ENCODE measurements at places on chromosomes 11 and 22.

DNA sequence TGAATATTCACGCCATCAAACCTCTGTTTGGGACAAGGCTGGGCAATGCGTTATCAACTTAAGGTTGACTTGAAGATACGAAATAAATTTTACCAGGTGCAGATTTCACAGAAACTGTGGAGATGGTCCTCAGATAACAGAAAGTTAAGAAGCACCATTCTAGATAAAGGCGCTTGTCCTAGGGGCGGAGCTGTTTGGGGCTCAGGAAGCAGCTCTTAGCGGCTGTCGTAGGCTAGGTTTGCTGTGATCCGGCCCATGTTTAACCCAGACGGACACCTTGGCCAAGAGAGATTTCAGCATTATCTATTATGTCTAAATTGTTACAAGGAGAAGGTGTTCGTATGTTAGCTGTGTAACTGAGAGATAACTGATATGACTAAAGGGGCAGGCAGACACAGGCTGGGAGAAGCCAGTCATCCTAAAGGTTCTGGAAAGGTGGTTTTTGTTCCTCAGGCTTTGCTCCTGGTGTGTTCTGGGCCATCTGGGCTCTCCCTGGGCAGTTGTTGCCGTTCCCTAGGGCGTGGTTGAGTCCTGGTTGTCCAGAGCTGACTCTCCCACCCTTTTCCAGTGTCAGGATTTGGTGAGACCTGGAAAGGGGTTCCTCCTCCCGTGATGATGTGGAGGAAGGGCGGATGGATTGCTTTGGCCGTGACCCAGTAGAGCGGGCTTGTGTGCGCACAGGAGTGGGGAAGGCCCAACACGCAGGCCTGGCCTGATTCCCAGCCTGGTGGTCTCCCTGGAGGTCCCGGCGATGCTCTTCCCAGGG is 25.8 kb downstream of the TPCN2 start:
- peak; percentile 58 for DNase-seq

- DNase-seq = no peak
These were observed 622.8 kb downstream of the BRD1 start for GRCh38 chr22:49204599-49205482.

DNA sequence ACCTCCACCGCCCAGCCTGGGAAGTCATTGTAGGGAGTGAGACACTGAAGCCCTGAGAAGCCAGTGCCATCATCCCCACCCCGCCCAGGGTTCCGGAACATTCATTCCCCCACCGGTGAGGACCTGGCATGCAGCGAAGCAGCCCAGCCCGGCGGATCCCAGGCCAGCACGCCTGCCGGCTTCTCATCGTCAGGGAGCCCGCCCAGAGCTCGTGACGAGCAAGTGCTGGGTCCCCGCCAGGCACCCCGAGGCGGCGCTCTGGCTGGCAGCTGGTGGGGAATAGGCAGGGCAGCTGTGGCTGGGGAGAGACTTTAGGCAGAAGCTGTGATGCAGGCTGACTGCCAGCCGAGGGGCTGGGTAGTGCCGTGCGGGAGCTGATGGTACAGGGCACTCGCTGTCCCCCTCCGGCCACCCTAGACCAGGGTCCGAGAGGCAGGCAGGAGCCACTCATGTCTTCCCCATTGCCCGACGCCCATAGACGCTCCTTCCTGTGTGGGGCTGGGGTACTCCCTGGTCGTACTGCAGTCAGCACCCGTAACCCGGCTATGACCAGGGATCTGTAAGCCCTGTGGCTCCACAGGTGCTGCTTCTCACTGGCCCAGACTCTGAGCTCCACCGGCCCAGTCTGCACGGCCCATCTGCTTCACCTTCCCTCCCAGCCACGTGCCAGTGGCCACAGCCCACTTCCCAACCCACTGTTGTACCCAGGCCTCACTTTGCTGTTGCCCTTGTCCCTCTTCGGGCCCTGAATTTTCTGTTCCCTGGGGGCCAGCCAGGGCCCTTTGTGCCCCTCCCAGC is 24.5 kb upstream of the CABP7 start:
- DNase-seq = no peak

DNA sequence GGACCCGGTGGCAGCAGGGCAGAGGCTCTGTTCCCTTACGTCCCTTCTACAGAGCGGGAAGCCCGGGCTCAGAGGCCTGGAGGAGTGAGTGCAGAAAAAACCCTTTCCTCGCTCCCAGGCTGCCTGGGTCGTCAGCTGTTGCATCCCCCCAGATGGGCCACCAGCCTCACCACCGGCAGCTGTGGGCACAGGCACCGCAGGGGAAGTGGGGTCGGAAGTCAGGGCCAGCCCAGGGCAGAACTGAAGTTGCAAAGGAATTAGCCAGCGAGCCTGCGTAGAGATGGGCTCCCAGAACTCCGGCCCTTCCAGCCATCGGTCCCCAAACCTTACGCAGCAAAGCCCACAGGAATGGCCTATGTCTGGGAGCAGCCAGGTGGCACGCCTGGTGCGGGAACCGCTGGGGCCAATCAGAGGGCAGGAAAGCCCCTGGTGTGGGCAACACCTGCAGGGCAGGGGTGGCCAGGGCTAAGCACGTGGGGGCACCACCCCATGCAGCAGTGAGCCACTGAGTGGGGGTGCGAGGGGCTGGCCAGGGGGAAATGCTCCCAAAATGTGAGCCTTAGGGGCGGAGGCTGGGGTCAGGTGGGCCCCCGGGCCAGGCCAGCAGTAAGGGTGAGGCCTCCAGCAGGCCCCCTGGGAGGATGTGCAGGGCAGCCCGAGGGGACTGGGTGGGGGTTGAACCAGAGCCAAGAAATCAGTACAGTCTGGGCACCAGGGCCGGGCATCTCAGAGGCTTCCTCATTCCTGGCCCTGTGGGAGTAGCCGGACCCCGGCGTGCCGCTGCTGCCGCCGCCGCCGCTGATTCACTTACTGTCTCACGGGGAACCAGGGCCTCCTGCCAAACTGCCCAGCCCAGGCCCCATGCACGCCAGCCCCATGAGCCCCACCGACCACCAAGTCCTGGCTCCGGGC is 58.2 kb downstream of the WNT7B start:
- DNase-seq = no peak

DNA sequence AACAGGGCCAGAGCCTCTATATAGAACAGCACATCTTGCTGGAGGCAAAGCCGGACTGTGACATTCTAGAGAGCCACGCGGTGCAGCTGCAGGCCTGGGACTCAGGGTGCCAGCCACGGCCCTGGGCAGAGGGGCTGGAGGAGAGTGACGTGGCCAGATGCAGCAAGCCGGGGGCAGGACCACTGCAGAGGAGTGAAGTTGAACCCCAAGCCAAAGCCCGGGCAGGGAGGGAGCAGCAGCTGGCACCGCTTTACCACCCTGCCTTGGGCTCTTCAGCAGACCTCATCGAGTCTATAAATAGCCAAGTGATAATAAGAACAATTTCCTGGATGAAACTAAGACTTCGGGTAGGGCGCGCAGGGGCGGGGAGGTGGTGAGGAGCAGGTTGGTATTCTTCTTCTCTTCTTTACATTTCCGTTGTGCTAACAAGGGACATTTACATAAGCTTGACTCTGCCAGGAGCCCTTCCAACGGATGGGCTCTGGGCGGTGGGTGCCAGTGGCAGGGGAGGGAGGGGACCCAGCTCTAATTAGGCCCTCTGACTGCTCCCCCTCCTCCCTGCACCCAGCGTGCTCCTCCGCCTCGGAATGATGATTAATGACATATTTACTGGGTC is 110.2 kb downstream of the ST3GAL4 start:
- DNase-seq = no peak

DNA sequence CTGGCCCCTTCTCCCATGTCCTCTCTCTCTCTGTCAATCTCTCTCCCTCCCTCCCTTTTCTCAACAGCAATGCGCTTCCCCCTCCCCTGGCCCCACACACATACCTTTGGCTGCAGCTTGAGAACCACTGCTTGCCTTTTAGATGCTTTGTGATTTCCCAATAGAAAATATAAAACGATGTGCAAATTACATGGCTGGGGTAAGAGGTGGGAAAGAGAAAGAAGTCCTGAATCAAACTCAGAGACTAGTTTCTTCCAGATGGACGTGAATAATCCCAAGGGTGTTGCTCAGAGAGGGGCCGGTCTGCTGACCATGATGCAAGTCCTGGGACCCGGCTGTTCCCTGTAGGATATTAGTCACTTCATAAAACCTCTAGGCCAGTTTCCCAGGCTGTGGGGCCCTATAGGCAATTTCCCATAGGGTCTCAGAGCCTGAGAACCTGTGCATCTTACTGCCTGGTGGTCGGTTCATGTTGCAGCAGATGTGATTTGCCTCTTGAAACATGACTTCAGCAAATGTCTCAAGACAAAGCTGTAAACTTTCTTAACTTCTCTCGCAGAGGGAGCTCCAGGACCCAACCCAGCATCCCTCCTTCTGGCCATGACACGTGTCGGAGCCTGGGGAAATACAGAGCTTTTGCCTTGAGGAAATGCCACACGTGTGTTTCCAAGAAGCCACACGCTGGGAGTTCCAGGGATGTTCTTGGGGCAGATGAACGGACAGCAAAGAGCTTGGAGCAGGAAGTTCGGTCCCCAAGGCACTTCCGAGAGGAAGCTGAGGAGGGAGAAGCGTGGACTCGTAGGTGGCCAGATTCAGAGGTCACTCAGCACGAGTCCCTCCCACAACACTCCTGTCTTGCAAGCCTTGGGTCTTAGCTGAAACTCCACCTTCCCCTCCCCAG is 34.5 kb upstream of the ETS1 start:
- DNase-seq = peak; percentile 83

GRCh38 chr11:105720096-105720495 is 110.2 kb downstream of the GRIA4 start:
- DNase-seq = no peak

DNA sequence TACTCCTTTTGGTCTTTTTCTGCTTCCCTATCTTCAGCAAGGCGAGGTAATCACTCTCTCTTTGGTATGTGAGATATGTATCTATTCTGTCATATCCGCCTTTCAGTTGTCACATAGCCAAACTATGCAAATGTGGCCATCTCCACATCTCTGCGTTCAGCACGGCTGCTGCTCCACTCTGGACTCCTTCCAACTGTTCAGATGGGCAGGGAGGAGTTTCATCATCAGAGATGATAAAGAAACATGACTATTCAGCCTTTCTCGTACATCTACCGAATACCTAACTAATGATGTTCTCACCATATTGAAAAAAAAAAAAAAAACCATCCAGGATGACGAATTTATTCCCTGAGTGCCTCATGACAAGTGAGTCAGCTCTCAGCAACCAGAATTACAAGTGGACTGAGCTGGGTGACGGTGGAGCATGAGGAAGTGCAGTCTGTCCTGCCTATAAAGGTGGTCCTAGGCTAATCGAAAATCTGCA is 899.6 kb downstream of the OPCML start:
- DNase-seq = peak; percentile 70

DNA sequence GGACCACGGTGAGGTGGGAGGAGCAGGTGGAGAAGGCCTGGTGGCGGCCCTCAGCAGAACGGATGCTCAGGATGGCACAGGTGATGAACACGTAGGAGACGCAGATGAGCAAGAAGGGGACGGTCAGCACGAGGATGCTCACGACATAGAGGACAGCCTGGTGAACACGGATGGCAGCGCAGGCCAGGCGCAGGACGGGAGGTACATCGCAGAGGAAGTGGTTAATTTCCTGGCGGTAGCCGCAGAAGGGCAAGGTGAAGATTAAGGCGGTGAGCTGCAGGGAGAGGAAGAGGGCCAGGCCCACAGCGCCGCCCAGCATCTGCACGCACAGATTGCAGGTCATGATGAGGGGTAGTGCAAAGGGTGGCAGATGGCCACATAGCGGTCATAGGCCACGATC is 24.0 kb upstream of the OR10W1 start:
- no peak for DNase-seq

GRCh38 chr11:76578654-76579055 is 91.9 kb downstream of the LRRC32 start:
- DNase-seq = no peak

GRCh38 chr11:26696330-26696729 is 25.5 kb downstream of the SLC5A12 start:
- DNase-seq = no peak

- no peak for DNase-seq
These were observed 790 bp downstream of the IFITM5 start for GRCh38 chr11:298406-299065.

DNA sequence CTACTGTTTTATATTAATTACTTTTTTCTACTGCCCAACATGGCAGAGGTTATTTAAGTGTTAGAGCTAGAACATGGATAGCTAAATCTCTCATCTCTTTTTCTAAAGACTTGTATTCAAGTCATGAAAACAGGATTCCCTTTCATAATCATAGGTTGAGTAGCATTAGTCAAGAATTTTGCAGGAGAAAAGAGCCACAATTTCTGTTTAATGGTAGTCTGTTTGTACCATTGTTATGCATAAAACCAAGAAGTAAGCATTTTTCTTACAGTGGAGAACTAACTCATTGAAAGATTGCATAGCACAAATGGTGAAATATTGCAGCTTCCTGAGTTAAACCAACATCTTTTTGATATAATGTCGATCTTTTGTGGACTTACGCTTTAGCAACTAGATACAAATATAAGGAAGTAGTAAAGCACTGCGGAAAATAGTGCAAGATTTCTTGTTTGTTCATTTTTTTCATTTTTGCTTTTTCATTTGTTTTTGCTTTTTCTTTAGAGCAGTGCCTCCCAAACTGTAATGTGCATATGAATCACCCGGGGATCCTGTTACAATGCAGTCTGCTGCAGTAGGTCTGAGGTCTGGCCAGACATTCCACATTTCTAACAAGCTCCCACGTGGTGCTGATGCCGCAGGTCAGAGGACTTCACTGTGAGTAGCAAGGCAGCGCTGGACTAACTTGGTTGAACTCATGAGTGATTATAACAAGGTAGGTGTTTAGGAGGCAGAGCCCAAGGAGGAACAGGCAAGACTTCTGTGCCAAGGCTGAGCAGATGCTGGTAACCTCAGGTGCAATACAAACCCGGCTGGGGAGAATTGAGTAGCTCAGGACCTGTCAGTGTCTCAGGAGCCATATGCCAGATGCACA is 4.6 kb downstream of the ETS1 start:
- peak; percentile 90 for DNase-seq

DNA sequence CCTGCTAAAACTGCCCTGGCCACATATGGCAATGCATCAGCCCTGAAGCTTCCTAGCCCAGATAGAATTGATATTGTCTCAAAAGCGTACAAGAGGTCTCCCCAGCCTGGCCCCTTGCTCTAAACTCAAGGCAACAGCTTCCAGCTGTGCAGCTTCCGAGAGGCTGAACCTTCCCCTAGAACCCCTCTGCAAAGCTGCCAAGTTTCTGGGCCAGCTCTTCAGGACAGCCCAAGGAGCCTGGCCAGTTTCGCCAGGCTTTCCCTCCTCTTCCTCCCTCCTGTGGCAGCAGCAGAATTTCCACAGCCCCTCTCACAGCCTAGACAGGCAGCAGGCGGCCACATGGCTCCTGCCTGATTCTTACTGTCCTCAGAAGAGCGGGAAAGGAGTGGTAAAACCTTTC is 34.5 kb downstream of the NUMA1 start:
- DNase-seq = no peak
